ENCODE measurements at places on chromosomes 6 and 20.
A peak's percentile ranks its signal among the peaks of the same experiment; 100 is the strongest.

- DNase-seq, result no peak
Measured at GRCh38 chr20:40753472-40753871, 64.4 kb upstream of the MAFB start.

- DNase-seq, result no peak
Measured at GRCh38 chr20:58515233-58516212, at the start of gene APCDD1L. APCDD1L (minus strand) TSS chr20:58515399; CDS start chr20:58514707, 692 bp downstream.

GRCh38 chr6:19811397-19812079 lies 25.6 kb upstream of the ID4 start:
- DNase-seq, result no peak

DNA sequence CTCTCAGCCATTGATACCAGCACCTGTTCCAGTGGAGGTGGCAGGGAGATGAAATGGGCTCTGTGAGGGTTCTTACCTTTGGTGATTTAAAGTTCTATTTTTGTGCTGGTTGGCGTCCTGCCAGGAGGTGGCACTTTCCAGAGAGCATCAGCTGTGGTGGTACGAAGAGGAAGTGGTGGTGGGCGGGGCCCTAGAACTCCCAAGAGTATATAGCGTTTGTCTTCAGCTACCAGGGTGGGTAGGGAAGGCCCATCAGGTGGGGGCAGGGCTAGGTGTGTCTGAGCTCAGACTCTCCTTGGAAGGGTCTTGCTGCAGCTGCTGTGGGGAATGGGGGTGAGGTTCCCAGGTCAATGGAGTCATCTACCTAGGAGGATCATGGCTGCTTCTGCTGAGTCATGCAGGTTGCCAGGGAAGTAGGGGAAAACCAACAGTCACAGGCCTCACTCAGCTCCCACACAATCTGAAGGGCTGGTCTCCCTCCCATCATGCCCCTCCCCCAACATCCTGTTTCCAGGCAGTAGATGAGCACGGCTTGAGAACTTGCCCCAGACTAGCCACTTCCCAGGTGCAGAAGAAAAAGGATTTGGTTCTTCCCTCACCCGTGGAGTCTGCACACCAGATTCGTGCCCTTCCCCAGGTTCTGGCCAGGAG lies 46.6 kb downstream of the MOXD1 start:
- peak; percentile 10 for DNase-seq

DNA sequence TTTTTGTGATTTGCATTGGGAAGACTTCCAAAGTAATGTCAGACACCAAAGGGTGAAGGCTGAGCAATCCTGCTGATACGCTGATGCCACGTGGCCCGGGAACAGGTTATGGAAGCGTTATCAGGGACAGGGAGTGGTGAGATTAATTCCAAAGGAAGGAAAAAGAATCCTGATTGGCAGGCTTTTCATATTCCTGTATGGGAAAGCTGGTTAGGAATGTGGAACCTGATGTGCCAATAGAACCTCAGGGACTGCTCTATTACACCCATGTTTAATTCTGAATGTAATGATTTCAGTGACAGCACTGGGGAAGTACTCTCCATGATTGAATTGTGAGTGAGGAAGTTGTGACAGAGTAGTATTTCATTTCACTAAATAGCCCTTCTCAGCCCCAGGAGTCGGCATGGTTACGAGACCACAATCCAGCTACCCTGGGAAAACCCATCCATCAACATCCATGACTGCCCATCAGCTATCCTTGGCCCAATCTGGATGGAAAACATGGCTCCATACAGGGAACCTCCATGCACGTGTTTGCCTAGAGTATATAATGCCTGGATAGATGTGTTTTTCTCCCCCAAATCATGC lies 49.4 kb downstream of the F13A1 start:
- DNase-seq, result no peak

GRCh38 chr6:131132360-131132759 lies 2.9 kb upstream of the AKAP7 start:
- no peak for DNase-seq

DNA sequence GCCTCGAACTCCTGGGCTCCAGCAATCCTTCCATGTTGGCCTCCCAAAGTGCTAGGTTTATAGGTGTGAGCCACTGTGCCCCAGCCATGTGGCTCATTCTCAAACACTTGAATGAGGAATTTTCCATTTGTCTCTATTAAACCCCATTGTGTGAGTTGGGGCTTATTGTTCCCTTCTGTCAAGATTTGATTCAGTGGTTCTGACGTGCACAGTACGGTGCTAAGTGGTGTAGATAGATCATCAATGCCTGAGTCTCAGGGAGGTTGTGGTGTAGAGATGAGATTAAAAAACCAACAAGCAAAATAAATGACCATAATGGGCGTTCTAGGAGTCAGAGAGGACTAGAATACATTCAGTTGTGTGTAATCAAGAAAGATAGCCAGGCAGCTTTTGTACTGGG lies 335.6 kb downstream of the PRL start:
- DNase-seq, result no peak

DNA sequence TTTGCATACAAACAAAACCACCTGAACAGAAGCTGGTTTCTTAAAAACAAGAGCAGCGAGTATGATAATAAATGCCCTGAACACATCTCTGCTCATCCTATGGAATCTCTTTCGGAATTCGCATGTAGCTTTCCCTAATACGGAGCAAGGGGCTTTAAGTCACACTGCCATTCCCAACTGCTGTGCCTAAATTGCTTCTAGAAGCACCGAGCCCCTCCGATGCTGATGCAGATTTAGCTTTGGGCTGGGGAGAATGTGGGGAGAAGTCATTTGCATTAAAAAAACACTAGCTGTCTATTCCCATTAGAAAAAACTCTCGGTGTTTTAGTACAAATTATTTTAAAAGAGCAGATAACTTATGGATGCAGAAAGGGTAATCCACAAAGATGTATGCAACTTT lies 76.9 kb downstream of the CD83 start:
- no peak for DNase-seq

GRCh38 chr6:15247500-15248450 lies 1.9 kb downstream of the JARID2 start:
- peak; percentile 38 for DNase-seq

DNA sequence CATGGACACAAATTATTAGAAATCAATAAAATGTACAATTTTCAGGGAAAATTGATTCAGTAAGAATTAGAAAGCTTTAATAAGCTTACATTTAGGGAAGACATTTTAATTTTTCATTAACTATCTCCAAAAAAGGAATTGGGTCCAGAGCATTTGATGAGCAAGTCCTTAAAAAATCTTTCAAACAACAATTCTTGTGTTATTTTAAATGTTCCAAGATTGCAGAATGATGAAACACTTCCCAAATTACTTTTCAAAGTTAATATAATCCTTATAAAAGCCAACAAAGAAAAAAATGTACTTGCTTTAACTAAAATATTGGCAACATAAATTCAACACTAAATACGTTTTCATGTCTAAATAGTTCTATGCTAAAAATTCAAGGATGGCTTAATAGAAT lies 102.0 kb downstream of the ADAT2 start:
- no peak for DNase-seq

DNA sequence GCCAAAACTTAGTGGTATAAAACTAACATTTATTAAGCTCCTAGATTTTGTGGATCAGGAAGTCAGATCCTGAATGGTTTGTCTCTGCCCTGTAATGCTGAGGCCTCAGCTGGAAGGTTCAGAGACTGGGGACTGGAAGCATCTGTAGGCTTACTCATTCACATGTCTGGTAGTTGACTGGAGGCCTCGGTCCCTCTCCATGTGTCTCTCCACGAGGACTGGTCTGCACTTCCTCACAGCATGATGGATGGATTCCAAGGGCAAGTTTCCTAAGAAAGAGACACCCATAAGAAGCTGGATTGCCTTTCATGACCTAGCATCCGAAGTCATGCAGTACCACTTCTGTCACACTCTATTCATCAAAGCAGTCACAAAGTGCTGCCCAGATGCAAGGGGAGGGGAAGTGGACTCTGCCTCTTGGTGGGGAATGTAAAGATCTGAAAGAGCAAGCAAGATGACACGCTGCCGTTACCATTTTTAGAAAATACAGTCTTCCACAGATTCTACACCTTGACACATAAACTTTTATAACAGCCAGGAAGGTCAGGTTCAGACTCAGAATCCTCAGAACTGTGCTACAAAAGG lies 17.2 kb upstream of the MDGA1 start:
- DNase-seq, result no peak

DNA sequence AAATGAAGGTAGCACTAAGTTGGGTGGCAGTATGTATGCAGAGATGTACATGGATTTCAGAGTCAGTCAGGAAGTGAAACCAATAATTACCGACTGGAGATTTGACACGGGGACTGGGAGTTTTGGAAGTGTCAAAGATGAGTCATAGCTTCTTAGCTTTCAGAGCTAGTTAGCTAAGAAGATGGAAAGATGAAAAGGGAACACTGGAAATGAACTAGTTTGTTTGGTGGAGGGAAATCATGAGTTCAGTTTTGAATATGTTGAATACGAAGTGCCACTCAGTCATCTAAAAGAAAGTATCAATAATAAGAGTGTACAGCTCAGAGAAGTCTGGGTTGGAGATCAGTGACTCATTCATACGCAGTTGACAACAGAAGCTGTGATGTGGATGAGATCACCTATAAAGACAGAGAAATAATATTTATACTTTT lies 7.5 kb downstream of the ESF1 start:
- DNase-seq, result no peak

DNA sequence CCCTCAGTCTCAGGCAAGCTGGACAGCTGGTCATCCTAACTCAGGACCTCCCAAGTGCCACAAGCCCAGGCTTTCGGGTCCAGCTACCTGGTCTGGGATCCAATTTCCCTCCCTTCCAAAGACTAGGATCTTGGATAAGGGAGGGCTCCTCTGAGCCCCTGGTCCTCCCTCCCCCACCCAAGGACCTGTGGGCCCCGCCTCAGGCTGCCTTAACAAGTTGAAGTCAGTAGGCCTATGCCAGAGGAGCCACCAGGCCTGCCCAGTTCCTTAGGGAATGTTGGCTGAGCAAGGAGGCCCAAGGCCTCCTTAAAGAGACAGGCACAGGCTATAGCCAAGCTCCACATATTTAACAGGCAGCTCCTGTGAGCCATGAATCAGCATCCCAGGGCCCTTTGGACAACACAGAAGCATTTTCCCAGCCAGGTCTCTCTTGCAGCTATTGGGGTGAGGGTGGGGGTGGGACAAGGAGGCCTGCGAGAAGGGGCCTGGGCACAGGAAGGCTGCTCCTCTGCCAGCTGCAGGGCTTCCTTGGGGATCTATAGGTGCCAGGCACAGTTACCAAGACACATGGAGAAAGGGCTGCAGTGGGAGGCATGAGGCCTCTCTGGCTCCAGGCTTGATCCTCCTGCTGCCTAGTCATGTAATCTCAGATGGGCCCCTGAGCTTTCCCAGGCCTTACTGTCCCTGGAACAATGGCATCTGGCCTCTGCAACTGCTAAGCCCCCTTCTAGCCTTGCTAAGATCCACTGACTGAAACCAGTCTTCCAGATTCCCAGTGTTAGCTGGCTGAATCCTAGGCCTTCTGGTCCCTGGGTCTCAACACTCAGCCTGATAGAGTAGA lies 27.4 kb upstream of the NOL4L start:
- no peak for DNase-seq

DNA sequence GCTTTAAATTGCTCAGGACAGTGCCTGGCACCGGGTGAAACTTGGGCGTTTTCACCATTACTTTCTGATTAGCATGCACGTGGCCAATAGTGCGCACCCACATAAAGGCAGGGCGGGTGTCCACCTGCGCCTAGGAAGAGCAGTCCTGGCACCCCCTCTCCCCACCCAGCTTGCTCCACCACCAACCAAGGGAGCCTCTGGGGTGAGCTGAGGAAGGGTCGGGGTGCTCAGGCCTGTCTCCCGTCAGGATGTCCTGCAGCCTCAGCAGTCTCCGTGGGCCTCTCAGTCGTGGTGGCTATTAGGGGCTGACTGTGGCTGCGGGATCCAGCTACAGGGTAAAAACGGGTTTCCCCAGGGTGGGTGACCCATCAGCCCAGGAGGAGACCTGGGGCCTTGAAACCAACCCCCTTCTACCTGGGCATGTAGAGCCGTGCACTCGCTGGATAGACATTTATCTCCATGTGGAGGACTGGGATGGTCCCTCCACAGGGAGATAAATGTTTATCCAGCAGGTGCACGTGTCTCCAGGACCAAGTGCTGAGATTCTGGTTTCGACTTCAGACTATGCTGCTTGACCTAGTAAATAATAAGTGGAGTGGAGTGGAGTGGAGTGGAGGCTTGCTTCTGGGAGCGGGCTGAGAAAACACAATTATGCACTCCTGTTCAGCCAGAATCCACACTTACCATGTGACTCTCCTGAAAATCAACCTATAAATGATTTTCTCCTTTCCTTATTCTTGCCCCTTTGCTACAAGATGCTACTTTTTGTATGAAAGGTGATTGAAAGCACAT lies 91.1 kb downstream of the ZDHHC14 start:
- DNase-seq, result no peak

DNA sequence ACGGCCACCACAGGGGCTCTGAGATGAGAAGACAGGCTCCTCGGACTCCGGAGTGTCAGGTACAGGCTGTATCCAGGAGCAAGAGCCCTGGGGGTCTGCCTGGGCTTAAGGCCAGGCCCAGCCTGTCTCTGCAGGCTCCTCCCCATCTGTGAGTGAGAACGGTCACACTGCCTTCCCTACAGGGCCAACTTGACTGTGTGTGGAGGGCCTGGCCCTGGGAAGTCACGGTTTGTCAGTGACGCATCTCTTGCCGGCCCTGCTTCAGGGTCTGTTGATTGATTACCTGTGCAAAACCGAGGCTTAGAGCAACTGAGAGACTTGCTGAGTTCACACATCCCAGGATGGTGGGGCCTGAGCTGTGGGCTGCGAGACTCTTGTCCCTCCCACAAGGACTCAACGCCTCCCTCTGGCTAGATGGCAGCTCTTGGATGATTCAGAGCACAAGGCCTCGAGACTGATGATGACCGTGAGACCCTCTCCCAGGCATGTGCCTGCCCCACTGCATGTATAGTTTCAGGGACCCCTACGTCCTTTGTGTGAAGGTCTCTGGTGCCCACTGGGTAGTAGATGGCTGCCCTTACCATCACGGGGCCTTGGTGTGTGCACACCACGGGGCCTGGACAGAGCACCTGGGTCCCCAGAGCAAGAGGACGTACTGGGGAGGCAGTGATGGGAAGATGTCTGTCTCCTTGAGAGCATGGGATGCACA lies 5.9 kb downstream of the RBM38 start:
- no peak for DNase-seq

DNA sequence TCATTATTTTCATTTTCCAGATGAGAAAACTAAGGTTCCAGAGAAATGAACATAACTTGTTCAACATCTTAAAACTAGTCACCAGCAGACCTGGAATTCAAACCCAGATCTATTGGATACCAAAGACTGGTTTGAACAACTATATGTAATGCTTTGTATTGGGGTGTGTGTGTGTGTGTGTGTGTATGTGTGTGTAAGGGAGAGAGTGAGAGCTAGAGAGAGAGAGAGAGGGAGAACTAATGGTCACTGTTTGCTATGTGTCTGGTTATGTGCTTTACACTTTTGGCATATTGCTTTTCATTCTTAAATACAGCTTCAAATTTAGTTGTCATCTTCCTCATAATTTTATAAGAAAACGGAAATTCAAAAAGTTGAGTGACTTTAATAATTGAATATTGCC lies 134.7 kb upstream of the ZNF217 start:
- DNase-seq, result no peak

DNA sequence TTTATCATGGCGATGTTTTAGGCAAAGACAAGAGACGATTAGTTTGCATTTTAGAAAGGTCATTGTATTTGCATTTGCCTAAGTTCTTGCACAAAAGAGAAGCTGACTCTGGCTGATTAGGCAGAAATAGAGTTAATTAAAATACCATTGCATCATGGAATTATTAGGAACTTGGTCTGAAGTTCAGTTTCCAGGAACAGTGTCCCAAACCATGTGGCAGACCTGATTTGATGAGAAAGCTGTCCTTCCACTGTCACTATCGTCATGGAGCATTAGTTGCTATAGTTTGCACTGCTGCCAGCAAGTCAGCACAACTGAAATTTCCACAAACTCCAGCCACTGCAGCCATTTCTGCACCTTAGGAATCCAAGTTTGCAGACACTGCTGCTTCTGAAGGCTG lies 24.3 kb upstream of the MCUR1 start:
- no peak for DNase-seq
